ENCODE measurements at places on chromosomes 6 and 20.

GRCh38 chr6:167755461-167755860 is 71.2 kb upstream of the AFDN start:
- DNase-seq, result no peak
- H3K4me3 ChIP-seq, result no peak overlapping the region
- no peaks in the 10 kb centered on the region for H3K36me3 ChIP-seq
- no peaks in the 10 kb centered on the region for H3K27me3 ChIP-seq
- peaks cover 3% of the 10 kb centered on the region for H3K4me1 ChIP-seq

GRCh38 chr6:56244089-56244488 is 3.3 kb downstream of the COL21A1 start:
- H3K36me3 ChIP-seq, result no peaks in the 10 kb centered on the region
- DNase-seq, result no peak
- H3K27me3 ChIP-seq, result no peaks in the 10 kb centered on the region

GRCh38 chr20:50744143-50744792 is 12.9 kb downstream of the PARD6B start:
- H3K27me3 ChIP-seq, result no peaks in the 10 kb centered on the region
- no peaks in the 10 kb centered on the region for H3K36me3 ChIP-seq
- H3K27ac ChIP-seq, result peak overlapping the region; percentile 88
- no peak overlapping the region for H3K4me3 ChIP-seq
- H3K4me1 ChIP-seq, result no peaks in the 10 kb centered on the region

DNA sequence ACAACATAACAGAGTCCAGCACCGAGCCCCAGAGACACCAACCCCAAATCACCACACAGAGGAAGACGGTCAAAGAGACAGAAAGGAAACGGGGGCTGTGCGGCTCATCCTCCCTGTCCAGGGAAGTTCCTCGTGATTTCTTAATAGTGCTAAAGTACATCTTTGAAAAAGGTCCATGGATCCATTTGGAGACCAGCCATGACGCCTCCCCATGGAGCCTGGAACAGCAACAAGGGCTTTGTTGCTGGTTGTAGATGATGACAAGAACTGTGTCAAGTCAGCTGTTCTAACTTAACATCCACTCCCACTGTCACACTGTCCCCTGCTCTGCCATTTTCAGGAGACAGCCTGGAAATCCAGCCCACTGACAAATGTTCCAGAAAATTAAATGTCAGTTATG is 99.7 kb downstream of the ATP9A start:
- H3K27me3 ChIP-seq, result no peaks in the 10 kb centered on the region
- H3K4me3 ChIP-seq, result no peak overlapping the region
- peaks cover 35% of the 10 kb centered on the region for H3K36me3 ChIP-seq
- no peak for DNase-seq

GRCh38 chr20:1334761-1335160 is 5.8 kb upstream of the SDCBP2 start:
- no peak overlapping the region for H3K4me3 ChIP-seq
- no peak for DNase-seq
- no peak overlapping the region for H3K27ac ChIP-seq
- no peaks in the 10 kb centered on the region for H3K27me3 ChIP-seq

GRCh38 chr6:101845621-101846020 is 452.1 kb downstream of the GRIK2 start:
- H3K27me3 ChIP-seq, result no peaks in the 10 kb centered on the region
- H3K36me3 ChIP-seq, result no peaks in the 10 kb centered on the region
- no peak overlapping the region for H3K27ac ChIP-seq
- no peak overlapping the region for H3K4me3 ChIP-seq
- DNase-seq, result no peak
- H3K4me1 ChIP-seq, result no peaks in the 10 kb centered on the region

- H3K27me3 ChIP-seq, result no peaks in the 10 kb centered on the region
- no peak overlapping the region for H3K27ac ChIP-seq
- H3K4me1 ChIP-seq, result peaks cover 3% of the 10 kb centered on the region
- no peak for DNase-seq
- no peaks in the 10 kb centered on the region for H3K36me3 ChIP-seq
These were observed 188.1 kb upstream of the SLC35B3 start for GRCh38 chr6:8623441-8623840.

GRCh38 chr6:149028767-149029405 is 282.1 kb downstream of the UST start:
- H3K27me3 ChIP-seq, result no peaks in the 10 kb centered on the region
- H3K27ac ChIP-seq, result no peak overlapping the region
- no peak for DNase-seq
- no peak overlapping the region for H3K4me3 ChIP-seq
- peaks cover 16% of the 10 kb centered on the region for H3K4me1 ChIP-seq

- H3K4me3 ChIP-seq, result no peak overlapping the region
- H3K27ac ChIP-seq, result no peak overlapping the region
- H3K27me3 ChIP-seq, result no peaks in the 10 kb centered on the region
- no peak for DNase-seq
These were observed 50.7 kb downstream of the ANKRD60 start for GRCh38 chr20:58177799-58178198.

GRCh38 chr20:19274412-19275015 is 62.1 kb downstream of the SLC24A3 start:
- DNase-seq, result no peak
- H3K4me1 ChIP-seq, result peaks cover 9% of the 10 kb centered on the region
- H3K36me3 ChIP-seq, result no peaks in the 10 kb centered on the region
- no peaks in the 10 kb centered on the region for H3K27me3 ChIP-seq

Data from thoracic aorta (tissue), 2 donors.